M059J (cell line): ENCODE measurements at places on chromosomes 5 and 9. TPM values are rescaled to one million over a fixed set of nuclear protein-coding genes. Genes with fewer than 3 reads are reported as not detected.

SAPCD2 gene
- 11.8 and 28.5 TPM in 2 replicates for total RNA-seq

POU5F2 gene
- 0.02 TPM in 1 of 2 replicates, not detected in the other for total RNA-seq

ROPN1L gene
- total RNA-seq: 0.30 and 3.0 TPM in 2 replicates

CORO2A gene
- 3.6 and 4.3 TPM in 2 replicates for total RNA-seq

PCA3 gene
- total RNA-seq: not detected in 2 replicates

LCN15 gene
- not detected in 2 replicates for total RNA-seq

ATP6V0E1 gene
- 348 and 365 TPM in 2 replicates for total RNA-seq

ADRA1B gene
- total RNA-seq: 1.4 and 1.8 TPM in 2 replicates

RAB3C gene
- total RNA-seq: 0.02 TPM in 1 of 2 replicates, not detected in the other

CCL28 gene
- total RNA-seq: not detected in 2 replicates

FXN gene
- 6.3 and 7.4 TPM in 2 replicates for total RNA-seq

CTNND2 gene
- total RNA-seq: 0.17 and 1.7 TPM in 2 replicates

SLC4A9 gene
- total RNA-seq: not detected in 2 replicates

GRXCR2 gene
- not detected in 2 replicates for total RNA-seq

ERAP2 gene
- 103 and 104 TPM in 2 replicates for total RNA-seq

GNA14 gene
- total RNA-seq: 0.42 TPM in 1 of 2 replicates, not detected in the other

ANAPC2 gene
- total RNA-seq: 8.6 and 17.6 TPM in 2 replicates

GPR151 gene
- total RNA-seq: not detected in 2 replicates
